Urinary bladder (tissue), 4 donors: ENCODE measurements at places on chromosomes 7 and 10. TPM values are rescaled to one million over a fixed set of nuclear protein-coding genes. Genes with fewer than 3 reads are reported as not detected.

NUTM2D gene
- total RNA-seq, result 1.5 TPM

SERPINE1 gene
- total RNA-seq, result 3.1 TPM

CH25H gene
- total RNA-seq, result 1.1 TPM

SMKR1 gene
- total RNA-seq, result not detected

SORCS1 gene
- 14.8 TPM for total RNA-seq

C10orf53 gene
- total RNA-seq, result not detected

VSTM2A gene
- total RNA-seq, result 19.9 TPM

TMEM60 gene
- total RNA-seq, result 23.2 TPM

CFAP46 gene
- total RNA-seq, result 0.53 TPM

R3HCC1L gene
- total RNA-seq, result 24.0 TPM

PTF1A gene
- total RNA-seq, result not detected

MNX1 gene
- total RNA-seq, result not detected

CYP3A5 gene
- total RNA-seq, result 29.9 TPM

CFAP58 gene
- total RNA-seq, result 0.69 TPM

CC2D2B gene
- total RNA-seq, result 13.1 TPM

SLC16A12 gene
- 4.2 TPM for total RNA-seq

SFRP5 gene
- total RNA-seq, result 1.1 TPM

MRLN gene
- total RNA-seq, result 5.7 TPM

MYPN gene
- total RNA-seq, result 3.1 TPM
